ENCODE measurements at places on chromosomes 11 and 22.

DNA sequence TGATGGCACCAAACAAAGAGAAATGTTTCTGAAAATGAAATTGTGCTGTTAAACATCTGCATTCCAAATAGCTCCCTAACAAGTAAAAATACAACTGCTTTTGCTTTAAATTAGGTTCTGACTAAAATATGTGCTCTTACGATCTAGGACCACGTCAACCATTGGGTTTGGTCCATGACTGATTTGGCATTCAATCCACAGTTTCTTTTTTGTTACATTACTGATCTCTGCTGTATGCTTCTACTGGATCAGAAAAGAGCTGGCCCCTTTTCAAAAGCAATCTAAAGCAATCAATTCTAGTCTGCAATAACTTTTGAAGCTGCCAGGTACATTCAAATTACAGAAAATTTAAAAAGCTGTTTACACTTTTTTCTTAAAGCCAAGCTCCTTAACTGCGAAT is 1047.1 kb upstream of the CCDC90B start:
- no peak for DNase-seq

DNA sequence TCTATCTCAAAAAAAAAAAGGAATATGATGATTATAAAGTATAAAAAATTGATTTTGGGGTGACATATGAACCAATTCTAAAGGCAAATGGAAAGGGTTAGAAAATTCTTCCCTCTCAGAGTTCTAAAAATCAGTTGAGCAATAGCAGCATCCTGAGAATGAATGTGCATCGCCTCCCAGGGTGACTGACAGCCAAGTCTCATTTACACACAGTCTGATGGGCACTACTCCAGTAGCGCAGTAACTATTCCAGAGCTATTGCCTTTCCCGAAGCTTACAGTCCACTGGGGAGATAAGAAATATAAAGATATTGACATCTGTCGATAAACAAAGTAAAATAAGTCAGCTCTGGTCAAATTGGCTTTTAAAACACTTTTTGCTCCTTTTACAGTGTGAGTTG is 32.3 kb upstream of the SORL1 start:
- DNase-seq = no peak

GRCh38 chr11:125228993-125229392 is 64.4 kb downstream of the PKNOX2 start:
- no peak for DNase-seq

GRCh38 chr11:122158171-122158570 is 42.2 kb upstream of the BLID start:
- DNase-seq = no peak

- peak; percentile 3 for DNase-seq
Observed at GRCh38 chr11:111676878-111677585, 74.8 kb downstream of the SIK2 start.

DNA sequence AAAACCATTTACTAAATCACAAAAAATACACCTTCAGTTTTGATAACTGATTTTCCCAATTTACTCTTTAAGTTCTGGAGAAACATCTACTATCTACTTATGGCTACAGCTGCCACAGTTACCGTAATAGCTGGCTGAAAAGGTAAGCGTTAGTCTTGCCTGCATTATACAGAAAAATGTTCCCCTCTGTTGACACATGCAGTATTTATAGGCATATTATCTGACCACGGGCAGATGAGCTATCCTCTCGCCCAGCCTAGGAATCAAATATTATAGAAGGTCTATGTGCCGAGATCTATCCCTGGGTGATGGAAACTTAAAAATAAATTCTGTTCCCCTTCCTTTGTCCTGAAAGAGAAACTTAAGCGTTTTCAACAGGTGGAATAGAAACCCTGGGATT is 283.8 kb downstream of the CADM1 start:
- no peak for DNase-seq

DNA sequence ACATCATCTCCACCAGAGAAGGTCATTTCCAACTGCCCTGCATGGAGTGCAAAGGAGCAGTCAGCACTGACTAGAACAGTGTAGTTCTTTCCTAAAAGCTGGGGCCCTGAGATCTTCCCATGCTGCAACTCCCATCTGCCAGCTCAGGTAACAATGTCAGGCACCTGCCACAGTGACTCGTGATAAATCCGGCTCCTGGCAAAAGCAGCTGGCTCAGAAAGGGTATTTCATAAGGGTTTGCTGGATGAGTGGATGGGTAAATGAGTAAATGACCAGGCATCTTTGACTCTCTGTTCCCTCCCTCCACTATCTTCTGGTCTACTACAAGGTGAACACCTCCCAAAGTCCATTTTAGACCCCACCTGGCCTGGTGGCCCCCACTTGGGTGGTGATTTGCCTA is 403.6 kb downstream of the NXPE2 start:
- no peak for DNase-seq

- DNase-seq = no peak
Observed at GRCh38 chr11:81476345-81476744, 1257.3 kb downstream of the FAM181B start.

DNA sequence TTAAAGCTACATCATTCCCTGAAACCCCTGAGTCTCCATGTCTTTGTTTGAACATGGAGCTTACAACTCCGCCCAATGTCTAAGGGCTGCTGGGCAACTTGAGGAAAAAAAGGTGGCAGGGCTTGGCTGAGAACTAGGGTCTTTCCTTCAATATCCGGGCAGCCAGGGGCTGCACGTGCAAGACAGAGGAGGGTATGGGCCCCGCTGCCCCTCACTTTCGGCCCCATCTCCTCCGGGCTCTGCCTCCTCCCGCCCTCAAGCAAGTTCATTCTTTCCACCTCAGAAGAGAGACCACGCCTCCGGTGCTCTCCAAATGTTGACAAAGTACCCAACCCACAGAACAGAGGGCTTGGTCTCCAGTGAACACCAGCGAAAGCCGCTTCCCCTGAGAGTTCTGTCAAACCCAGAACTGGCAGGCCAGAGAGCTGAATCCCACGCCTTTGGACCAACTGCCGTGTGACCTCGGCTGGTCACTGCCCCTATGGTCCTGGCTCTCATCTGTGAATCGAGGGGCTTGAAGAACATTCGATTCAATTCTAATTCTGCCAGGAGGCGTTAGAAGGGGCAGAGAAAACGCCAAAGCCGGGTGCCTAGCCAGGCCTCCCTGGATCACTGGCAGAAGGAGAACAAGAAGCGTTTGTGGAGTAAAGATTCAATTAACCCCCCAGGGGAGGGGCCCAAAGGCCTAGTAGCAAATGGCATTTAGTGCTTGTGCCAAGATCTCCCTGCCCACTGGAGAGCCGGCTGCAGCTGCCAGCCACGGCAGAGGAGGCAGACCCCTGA is 7.3 kb downstream of the PDGFB start:
- no peak for DNase-seq

DNA sequence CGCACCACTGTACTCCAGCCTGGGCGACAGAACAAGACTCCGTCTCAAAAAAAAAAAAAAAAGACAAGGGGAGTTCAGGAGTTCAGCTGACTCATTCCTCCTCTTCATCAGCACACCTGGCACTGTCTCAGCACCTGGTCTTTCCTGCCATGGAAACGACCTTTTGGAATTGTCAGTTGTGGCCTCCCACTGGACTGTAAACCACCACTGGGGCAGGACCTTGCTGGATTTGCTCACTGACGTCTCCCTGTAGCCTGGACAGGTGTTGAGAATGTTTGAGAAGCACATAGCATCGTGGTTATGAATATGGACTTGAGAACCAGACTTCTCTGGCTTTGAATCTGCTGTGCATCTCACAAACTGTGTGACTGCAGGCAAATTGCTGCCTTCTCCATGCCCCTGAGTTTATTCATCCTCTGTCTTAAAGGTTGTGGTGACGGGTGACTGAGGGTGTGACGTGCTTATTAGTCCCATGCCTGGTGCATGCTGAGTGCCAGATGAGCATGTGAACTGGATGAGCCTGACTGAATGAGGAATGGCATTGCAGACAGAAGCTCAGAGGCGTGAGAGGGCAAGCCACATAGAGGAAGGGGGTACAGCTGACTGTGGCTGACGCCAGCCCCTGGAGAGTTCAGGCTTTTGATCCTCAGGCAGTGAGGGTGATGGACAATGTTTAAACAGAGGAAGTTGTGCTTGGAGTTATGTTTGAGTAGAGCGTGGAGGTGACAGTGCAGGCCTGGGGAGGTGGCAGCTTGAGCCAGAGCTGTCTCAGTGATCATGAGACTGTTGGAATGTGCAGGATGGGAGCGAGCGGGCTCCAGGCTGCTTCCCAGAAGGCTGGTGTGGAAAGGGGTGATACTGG is 12.7 kb downstream of the TOM1 start:
- no peak for DNase-seq

DNA sequence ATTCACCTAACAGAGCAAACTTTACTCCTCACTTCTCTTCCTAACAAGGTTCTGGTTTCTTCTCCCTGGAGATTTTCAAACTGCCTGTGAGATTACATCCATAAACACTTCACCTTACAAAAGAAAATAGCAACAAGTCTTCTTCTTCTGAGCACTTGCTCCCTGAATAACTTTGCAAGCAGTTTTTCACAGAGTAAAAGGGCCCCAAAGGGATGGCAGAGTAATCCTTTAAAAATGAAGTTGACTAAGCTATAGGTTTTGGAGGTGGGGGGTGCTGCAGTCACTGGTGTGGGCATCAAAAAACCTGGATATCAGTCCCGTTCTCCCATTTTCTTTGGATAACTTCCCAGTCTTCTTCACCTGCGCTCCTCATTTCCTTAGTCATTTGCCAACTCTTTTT is 484.9 kb downstream of the MIAT start:
- no peak for DNase-seq

DNA sequence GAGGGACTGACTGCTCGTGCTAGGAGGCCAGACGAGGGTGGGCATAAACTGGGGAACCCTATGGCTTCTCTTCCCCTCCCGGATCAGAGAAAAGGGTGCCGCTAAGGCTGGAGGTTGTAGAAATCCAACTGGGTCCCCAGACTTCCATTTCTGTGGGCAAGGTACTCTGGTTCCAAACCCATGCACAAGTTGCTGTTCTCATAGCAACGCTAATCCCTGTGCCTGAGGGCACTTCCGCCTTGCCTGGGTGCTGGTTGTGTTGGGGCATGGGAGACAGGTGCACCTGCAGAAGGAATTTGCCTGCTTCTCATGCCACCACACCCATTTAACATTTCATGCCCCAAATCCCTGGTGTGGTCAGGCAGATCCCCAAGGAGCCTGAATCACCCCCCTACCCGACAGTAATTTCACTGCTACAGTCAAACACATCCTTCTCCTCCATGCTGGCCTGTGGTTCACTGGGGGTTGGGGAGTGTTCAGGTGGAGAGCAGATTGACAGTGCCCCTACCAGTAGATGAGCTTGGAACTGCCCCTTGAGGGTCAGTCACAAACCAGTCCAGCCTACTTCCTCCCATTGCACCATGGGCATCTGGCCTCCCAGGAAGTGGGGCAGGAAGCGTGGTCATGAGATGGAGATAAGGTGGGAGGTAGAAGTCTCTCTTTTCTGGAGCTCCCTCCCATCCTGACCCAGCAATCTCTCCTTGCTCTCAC is 1.2 kb downstream of the C2CD2L start:
- peak; percentile 35 for DNase-seq

DNA sequence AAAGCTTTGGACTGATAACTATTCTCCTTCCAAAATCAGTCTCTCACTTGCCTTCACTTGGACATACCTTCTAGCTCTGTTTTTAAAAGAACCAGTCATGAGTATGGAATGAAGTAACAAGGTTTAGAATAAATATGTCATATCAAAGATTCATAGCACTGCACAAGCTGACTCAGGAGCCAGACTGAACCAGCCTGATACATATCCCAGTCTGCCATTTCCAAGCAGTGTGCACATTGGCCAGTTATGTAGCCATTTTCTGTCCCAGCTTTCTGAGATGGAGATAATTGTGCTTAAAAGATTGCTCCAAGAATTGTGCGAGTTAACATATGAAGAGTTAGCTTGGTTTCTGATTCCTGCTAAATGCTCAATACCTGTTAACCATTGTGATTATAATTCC is 311.3 kb downstream of the C11orf87 start:
- no peak for DNase-seq

- DNase-seq = no peak
Observed at GRCh38 chr22:47588578-47588960, 826.1 kb downstream of the TBC1D22A start.

DNA sequence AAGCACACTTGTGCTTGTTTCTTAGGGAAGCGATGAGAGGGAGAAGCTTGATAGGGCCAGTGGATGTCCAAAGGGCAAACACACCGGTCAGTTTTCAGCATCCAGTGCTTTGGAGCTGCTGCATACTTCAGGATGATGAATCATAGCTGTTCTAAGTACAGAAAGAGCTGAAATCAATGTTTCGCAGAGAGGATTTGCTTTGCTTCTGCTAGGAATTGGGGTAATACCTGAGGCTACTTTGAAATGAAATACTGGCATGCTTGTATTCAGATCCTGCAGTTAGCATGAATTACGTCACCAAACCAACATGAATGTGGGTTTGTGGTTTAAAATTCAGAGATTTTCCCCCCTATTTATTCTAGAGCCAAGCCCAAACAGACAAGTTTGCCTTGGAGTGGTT is 41.7 kb upstream of the SC5D start:
- no peak for DNase-seq

DNA sequence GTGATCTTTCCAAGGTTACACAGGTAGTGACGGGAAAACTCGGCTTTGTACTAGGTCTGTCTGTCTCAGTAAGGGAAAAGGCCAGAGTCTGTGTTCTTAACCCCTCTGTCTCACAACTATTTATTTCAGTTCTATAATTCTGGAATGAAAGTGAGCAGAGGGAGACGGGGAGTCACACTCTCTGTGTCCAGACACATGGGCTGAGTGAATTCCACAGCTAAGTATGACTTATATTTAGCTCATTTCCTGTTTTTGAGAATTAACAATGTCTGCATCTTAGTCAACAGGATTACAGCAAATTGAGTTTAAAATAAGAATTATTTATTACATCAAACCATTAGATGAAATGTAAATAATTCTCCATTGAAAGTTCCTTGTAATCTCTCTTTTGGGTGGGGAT is 62.5 kb upstream of the OR4B1 start:
- DNase-seq = no peak

GRCh38 chr11:48111891-48112290 is 104.7 kb upstream of the OR4B1 start:
- DNase-seq = no peak

- DNase-seq = no peak
Observed at GRCh38 chr11:67541198-67541597, 18.0 kb upstream of the CABP2 start.

- DNase-seq = peak; percentile 40
Observed at GRCh38 chr22:38824585-38824984, 19.2 kb downstream of the NPTXR start.

- DNase-seq = peak; percentile 68
Observed at GRCh38 chr11:69915501-69916250, 96.5 kb upstream of the FGF3 start.
